Kidney (tissue), 22 donors: ENCODE measurements at places on chromosomes 1 and 21.
A peak's percentile ranks its signal among the peaks of the same experiment; 100 is the strongest.

- no peak for DNase-seq
Observed at GRCh38 chr1:162353702-162354101, 23.0 kb downstream of the SPATA46 start.

DNA sequence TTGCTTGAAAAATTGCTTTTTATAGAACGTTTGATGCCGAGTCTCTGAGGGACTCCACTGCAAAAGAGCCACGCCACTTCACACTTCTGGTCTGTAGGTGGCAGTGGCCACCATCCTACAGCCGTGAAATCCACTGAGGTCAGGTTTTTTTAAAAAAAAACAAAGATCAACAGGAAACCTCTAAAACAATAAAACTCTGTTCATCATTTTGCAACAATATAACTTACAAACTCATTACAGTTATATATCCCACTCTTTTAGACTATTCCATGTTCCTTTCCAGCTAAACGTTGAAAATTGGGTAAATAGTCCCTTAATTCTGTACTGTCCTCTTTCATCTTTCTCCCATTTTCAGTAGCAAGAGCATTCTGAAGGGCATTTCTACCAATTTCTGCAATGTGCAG, 64.6 kb upstream of the FMN2 start:
- no peak for DNase-seq

DNA sequence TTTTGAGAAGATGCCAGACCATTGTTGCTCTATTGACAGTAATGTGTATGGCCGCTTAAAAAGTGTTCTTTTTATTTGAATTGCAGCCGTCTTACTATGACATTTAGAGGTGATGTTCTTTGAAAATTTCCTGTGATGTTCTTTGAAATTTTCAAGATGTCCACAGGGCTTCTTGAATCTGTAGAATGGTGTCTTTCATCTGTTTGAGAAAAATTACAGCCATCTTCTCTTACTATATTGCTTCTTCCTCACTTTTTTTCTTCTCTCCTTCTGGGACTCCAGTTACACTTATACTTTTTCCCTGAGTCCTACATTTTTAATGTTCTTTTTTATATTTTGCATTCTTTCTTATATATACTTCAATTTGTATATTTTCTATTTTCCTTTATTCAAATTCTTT, 57.4 kb downstream of the DIP2A start:
- DNase-seq = no peak

DNA sequence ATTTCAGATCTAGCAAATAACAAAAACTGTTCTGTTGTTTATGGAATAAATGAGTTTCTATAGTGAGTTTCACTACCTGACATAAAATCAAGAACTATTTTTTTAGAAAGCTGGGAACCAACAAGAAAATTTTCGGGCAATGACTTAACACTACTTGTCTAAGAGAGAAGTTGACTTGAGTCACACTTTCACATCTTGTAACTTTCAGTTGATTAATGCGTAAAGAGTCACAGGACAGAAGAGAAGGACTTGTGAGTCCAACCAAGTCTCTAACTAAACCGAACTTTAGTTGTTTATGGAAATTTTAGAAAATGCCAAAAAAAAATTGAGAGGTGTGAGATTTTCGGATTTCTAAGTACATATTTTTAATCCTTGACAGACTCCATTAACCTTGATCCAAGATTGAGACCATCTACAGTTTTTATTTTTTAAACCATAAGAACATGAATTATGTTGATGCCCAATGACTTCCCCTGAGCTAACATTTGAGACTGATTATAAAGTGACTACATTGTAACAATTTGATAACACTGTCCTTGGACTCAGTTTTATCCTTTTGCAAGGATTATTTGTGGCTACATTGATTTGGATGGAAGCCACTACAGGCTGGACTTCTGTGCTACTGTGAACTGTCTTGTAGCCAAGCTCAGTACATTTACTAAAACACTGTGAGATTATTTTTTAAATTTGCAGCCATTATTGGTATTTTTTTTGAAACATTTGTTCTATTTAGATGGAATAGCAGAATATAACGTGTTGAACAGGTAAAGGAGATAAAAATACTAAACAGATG, 284.0 kb downstream of the PTPRC start:
- DNase-seq = no peak

DNA sequence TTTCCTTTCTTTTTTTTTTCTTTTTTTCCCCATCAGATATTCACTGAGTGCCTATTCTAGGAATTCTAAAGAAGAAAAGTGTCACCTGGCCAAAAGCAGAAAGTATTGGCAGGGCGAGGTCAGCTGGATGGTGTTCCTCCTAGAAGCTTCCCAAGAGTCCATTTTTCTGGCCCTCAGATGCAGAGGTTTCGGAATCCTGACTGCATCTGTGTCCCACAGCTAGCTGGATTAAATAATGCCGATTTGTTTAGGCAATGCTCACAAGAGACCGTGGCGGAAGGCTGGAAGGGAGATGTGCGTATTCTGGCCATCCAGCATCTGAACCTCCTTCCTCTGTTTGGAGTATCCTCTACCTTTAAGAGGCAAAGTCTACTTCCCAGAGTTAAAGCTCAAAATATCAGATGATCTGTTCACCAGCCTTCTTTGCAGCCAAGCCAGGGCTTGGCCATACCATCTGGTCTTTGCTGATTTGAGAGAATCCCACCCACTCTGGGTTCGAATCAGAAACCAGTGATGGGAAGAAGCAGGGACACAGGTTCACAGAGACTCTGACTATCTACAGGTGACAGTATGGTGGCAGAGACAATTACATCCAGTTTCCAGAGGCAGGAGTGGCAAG, 5.4 kb upstream of the TENT5C start:
- DNase-seq = no peak

DNA sequence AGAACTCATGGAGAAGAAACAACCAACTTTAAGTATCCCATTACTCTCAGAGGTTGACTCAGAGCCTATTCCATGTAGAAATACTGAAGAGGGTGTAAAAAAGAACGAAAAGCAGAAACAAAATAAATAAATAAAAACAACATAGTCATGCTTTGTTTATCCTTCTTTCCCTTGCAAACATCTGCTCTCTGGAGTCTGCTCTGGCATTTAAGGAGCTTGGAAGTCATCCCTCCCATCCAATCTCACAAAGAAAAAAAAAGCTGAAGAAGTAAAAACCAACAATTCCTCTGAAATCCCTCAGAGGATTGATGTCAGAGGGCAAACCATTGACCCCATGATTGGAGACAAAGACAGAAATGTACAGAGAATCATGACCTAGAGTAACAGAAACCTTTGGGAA, 302.6 kb upstream of the GREM2 start:
- no peak for DNase-seq

GRCh38 chr1:180494370-180494769, 8.0 kb downstream of the ACBD6 start:
- no peak for DNase-seq

GRCh38 chr21:15999741-16000140, 270.0 kb downstream of the USP25 start:
- no peak for DNase-seq

DNA sequence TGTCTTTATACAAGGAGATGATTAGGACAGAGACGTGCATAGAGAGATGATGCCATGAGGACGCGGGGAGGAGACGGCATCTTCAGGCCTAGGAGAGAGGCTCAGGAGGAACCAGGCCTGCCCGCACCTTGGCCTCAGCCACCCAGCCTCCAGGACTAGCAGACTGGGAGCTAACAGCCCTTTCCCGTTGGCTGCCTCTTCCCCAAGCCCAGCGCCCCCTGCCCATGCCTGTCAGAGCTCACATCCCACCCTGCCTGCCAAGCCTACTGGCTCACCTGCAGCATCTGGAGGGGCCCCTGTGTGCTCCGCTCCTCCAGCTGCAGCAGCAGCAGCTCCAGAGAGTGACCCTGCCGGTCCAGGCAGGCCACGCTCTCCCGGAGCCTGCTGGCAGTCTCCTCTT, 4.0 kb upstream of the TRIM11 start:
- DNase-seq = no peak

DNA sequence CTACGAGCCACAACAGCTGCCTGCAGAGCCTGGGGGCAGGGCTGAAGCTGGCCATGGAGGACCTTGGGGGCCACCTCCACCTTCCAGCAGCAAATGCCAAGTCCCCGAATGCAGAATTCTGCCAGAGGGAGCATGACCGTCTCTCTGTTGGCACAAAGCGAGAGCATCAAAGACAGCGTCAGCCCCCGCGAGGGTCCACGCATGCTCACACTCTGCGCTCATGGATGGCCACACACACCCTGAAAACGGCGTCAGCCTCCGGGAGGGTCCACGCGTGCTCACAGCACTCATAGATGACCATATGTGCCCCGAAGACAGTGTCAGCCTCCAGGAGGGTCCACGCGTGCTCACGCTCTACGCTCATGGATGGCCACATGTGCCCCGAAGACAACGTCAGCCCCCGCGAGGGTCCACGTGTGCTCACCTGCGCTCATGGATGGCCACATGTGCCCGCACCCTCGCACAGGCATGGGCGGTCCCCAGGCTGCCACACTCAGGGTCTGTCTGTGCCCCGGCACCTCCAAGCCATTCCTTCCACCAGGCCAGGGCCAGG, 46.5 kb downstream of the MORN1 start:
- no peak for DNase-seq

GRCh38 chr1:109499661-109500536, 6.0 kb downstream of the CYB561D1 start:
- DNase-seq = no peak

GRCh38 chr1:102954576-102954975, 153.7 kb downstream of the COL11A1 start:
- no peak for DNase-seq

GRCh38 chr1:99675994-99676393, 30.1 kb downstream of the PALMD start:
- DNase-seq = no peak

GRCh38 chr1:157803851-157804250, 16.1 kb downstream of the FCRL1 start:
- DNase-seq = no peak

- DNase-seq = no peak
Observed at GRCh38 chr1:156712626-156713025, 7.2 kb upstream of the CRABP2 start.

DNA sequence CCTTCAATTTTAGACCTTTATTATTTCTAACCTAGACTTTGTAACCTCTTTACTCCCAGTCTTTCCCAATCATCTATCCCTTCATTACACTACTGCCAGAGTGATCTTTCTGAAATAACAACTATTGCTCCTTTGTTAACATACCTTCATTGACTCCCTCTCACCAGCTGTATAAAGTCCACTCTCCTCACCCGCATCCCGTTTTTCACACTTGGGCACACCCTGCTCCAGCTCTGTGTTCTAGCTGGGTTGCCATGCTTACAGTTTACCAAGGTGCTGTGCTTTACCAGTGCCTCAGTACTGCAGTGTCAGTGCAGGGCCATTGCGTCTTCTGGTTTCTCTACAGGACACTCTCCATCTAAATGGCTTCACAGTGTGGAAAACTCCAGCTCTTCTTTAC, 148.2 kb downstream of the NFIA start:
- DNase-seq = peak; percentile 52

- DNase-seq = no peak
Observed at GRCh38 chr1:177490036-177490639, 319.4 kb downstream of the BRINP2 start.

DNA sequence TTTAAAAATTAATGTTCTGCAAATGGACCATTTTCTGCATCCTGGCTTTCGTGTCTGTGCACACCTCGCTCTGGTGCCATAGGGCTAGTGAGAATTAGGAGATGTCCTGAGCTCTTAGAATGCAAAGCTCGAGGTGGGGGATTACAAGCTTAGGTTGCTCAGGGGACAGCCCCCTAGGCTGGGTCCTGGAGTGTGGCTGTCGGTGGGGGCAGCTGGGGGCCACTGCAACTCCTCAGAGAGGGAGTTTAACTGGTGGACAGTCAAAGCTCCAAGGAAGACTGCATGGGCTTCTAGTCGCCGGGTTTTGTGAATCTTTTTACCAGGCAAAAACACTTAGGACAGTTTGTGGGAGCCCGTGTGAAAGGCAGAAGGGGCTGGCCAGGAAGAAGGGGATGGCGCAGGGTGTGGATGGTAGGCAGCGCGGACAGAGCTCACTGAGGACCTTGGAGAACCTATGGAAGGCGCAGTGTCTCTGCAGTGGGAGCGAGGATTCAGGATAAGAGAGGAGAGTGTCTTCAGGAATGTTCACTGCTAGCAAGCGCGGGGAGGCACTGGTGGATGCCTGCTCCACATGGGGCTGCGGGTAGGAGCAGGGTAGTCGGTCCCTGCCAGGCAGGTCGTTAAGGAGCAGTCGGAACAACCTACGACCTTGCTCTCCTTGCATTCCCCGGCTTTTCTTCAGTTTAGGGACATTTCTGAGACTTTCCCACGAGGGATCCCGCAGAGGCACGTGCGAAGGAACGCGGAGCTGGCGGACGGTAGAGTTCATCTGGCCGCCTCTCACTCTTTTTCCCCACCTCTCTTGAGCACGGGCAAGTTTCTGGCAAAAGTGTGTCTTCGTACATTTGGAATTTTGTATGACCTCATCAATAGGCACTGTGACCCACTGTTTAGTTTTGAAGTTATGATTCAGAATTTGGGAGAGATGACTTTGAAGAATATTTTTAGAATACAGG, 12.9 kb upstream of the KCNE1 start:
- no peak for DNase-seq

DNA sequence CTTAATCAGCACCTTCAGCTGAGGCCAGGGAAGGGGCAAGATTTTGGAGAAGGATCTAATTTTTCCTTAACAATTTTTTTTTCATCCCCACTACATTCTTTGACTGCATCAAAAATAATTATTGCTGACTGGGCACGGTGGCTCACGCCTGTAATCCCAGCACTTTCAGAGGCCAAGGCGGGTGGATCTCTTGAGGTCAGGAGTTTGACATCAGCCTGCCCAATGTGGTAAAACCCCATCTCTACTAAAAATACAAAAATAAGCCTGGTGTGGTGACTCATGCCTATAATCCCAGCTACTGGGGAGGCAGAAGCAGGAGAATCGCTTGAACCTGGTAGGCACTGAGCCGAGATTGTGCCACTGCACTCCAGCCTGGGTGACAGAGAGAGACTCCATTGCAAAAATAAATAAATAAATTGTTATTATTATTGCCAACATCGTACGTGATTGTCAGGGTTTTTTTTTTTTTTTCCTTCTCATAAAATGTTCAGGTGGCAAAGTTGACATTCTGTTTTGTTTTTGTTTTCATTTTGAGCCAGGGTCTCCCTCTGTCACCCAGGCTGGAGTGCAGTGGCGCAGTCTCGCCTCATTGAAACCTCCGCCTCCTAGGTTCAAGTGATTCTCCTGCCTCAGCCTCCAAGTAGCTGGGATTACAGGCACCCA, 37.3 kb upstream of the MORC3 start:
- DNase-seq = no peak

GRCh38 chr1:231836227-231836893, 209.8 kb downstream of the DISC1 start:
- no peak for DNase-seq

DNA sequence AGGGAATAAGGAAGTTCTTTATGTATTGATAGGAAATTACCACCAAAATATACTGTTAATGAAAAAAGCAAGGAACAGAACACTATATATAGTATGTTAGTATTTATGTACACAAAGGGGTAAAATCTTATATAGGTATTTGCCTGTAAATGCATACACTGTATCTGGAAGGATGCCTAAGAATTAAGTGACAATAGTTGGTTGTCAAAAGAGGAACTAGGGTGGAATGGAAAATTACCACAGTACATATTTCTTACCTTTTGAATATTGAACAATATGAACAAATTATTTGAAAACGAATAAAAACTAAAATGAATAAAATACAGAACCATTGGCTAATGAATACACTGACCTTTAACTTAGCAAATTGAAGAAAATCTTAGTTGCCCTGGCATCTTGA, 13.6 kb downstream of the ARPC5 start:
- DNase-seq = no peak
